Left lobe of liver (tissue), 2 donors: ENCODE measurements at places on chromosomes 16 and 17. TPM values are rescaled to one million over a fixed set of nuclear protein-coding genes. Genes with fewer than 3 reads are reported as not detected.
A peak's percentile ranks its signal among the peaks of the same experiment; 100 is the strongest.

GRCh38 chr16:74766729-74767128 is 7.9 kb downstream of the FA2H start:
- DNase-seq: no peak

DNA sequence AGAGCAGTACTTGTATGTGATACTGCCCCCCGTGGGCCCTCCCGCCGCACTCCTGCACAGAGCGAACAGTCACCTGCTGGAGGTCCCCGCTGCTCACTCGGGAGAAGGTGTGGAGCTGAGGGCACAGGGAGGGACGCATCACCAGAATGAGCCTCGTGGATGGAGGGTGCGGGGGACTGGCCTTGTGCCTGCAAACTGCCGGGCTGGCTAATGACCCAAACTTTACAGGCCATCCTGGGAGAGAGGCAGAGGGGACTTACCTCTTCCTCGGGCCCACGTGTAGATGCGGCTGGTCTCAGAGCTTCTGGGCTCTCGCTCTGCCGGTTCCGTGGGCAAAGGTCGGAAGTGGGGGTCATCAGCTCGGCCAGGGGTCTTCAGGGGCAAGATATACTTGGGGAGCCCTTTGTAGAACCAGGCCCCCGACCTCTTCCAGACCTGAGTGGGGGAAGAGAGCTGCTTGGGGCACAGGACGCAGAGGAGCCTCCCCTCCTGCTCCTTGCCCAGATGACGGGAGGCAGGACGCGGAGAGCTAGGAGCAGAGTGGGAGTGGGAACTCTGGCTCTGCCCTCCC is 65.5 kb upstream of the DOC2B start:
- DNase-seq: peak; percentile 42

GRCh38 chr17:61219460-61219859 is 180.2 kb upstream of the TBX2 start:
- DNase-seq: no peak

Gene TP53TG3F
- total RNA-seq: not detected

GRCh38 chr16:53495325-53495724 is 7.7 kb downstream of the AKTIP start:
- DNase-seq: peak; percentile 26

Gene CPHXL2
- not detected for total RNA-seq

DNA sequence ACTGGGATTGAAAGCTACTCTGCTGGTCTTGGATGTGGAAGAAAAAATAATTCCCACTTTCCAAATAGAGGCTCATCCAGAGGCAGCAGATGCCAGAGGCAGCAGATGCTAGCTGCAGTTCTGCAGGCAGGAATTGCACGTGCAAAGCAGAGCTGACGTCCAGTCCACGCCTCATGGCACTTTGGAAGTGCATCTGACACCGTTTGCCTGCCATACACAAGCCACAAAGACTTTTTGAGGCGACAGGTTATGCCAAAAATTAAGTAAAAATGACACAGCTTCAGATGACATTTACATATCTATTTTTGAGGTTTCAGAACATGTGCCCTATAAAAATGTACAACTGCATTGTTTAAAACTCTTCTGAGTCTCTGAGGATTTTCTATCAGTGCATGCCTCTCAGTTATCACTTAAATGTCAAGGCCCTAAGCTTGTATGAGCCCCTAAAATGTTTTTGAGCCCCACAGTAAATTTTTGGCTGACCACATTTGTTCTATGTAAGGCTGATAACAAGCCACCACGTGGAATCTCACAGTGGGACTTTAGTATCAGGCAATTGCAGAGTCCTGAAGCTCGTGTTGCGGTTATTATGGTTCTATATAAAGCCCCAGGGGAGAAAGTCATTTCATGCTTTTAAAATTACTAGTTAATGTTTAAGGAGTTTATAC is 239.2 kb downstream of the PRKCA start:
- DNase-seq: no peak
